GM03348 (cell line): ENCODE measurements at places on chromosomes 11 and 22.

GRCh38 chr11:72606748-72607468 lies 67.3 kb downstream of the PDE2A start:
- DNase-seq: no peak

DNA sequence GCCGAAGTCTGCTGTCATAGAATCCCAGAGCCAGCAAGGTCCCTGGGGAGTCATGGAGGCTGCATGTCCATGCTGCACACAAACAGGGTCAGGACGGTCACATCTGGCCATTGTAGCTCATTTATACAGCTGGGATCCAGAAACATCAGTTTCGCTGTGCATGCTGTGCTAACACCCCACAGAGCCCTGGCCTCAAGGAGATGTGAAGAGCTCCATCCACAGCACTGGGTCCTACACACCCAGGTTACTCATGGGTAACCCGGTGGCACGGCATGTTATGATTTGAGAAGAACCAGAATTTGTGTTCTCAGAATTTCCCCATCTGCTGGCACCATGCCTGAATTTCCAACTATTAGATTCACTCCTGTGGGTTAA lies 146.3 kb upstream of the ARHGAP20 start:
- no peak for DNase-seq

DNA sequence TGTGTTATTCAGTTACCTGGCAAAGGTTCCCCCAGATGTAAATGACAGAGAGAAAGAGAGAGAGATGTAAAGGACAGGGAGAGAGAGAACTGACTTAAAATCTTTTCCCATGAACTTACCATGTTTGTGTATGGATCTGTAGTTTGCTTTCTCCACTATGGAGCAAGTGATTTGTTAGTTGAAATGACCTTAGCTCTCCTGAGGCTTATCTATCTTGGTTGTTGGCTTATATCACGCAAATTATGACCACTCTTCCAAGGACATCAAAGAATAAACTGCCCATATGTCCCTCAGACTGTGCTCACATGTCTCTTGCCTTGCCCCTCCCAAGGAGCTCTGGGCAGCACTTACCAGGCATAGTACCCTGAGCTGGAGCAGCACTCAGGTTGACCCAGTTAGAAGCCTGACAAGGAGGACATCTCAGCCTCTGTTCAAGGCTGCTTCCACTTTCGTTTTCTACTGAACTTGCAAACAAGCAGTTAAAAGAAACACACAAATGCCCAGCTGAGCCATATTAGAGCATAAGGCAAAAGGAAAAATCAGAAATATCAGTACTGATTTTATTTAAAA lies 95.3 kb upstream of the RCN1 start:
- no peak for DNase-seq

- no peak for DNase-seq
Observed at GRCh38 chr11:80586464-80586863, 1145.6 kb upstream of the TENM4 start.

DNA sequence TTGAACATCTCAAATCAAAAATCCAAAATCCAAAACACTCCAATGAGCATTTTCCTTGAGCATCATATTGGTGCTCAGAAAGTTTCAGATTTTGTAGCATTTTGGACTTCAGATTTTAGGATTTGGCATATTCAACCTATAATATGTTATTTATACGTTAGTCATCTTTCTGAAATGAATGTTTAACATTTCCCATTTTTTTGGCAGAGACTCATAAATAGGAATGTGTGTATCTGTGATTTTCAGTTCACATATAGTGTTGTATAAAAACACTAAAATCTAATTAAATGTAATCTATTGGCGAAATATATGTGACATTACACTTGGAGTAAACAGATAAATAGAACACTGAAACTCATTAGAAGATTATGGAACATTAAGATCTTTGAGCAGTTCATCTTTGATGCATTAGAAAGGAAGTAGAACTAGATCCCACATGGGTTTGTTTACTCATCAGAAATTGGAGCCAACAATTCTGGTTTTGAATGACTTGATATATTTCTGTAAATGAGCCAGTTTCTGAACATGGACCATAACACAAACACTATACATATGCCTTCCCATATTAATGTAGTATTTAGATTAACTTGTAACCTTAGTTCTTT lies 153.1 kb downstream of the UVRAG start:
- DNase-seq: no peak

DNA sequence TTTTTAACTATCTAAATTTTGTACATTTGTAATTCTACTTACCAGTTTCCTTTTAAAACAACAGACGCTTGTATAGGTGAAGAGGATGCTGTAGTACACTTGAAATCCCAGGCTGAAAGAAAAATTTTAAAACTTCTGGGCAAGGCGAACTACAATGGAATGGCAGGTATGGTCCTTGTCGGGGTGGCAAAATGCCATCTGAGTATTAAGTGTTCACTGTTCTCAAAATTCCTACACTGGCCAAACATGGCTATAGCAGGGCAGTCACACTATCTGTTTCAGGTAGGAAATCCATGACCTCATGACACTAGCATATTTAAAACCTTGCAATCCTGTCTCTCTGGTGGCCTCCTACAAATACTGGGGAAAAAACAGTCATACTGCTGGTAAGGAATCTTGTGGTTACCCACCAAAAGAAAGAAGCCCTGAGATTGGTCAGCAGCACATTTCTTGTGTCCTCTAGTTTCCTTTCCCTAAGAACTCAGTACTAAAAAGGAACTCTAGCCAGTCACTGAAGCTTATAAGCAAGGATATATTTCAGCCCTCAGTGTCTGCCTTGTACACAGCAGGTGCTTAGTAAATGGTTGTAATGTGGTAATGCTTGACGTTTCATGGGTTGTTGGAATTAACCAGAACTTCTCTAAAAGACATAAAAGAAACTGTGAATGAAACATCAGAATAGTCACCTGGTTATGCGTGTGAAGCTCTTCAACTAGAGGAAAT lies 5.2 kb upstream of the ZC3H12C start:
- DNase-seq: peak; percentile 35

DNA sequence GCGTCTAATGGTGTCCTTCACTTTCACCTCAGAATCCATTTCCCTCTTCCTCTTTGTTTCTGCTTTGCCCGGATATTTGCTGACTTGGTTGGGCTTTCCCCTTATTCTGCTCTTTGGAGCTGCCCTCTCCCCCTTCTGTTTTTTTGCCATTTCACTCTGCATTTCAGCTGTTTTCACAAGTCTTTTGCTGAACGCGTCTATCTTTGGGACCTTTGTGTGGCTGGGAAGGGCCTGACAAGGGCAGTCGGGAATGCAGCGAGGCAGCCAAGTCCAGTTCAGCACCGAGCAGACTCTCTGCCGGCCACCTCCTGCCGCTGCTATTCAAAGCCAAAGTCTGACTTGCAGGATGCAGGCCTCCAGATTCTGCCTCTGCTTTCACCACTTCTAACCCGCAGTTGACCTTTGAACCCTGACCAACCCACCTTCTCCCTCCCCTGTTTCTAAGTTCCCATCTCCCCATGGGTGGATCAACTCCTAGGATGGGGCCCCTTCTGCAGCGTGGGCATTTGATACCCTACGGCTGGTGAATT lies 38.2 kb downstream of the FEZ1 start:
- peak; percentile 88 for DNase-seq
